Esophagus squamous epithelium (tissue), 5 donors: ENCODE measurements at places on chromosomes 4 and X.

GRCh38 chr4:151408630-151409469 is at the start of gene FHIP1A:
Gene FHIP1A (plus strand): TSS chr4:151409176. CDS start chr4:151566260, 157,084 bp downstream.
- DNase-seq, result peak; percentile 14

GRCh38 chr4:148059617-148060180 is 327.8 kb downstream of the ARHGAP10 start:
- DNase-seq, result no peak

DNA sequence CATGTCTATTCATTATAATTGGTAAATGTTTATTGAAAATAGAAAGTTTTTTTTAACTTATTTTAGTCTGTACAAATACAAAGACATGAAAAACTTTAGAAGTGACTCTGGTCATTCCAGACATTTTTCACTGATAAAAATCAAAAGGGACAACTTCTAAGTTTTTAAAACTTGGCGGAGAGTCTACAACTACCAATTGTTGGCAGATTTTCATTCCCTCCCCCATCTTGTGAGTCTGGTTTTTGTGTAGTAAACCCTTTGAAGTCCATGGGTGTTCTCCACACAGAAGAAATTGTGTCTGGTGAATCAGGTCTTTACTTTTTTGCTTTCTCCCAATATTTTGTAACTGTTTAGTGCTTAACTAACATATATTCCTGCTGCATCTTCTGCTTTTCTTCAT is 336.5 kb downstream of the PDGFC start:
- DNase-seq, result no peak

GRCh38 chr4:45663003-45663402 is 460.9 kb downstream of the GABRG1 start:
- no peak for DNase-seq

GRCh38 chr4:80196922-80197573 is at the start of gene PRDM8:
Gene PRDM8 (plus strand): TSS chr4:80197503. CDS start chr4:80200081, 2,578 bp downstream.
- no peak for DNase-seq

DNA sequence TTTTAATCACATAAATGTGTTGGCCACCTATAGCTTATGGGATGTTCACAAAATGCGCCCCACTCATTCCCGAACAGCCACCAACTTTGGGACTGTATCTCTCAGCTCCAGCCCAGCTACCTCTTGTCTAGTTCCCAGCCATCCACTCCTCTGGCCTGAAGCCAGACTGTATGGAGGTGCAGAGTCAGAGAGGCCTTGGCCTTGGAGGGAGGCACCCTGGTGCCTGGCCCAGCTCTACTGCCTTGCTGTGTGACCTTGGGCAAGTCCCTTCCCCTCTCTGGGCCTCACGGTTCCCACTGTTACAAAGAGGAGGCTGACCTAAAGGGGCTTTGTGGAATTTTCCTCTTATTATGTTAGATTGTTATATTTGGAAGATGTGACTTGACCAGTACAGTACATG is 13.9 kb downstream of the MAMLD1 start:
- DNase-seq, result no peak

- no peak for DNase-seq
These were observed 94.6 kb downstream of the PAPSS1 start for GRCh38 chr4:107625391-107625902.

- DNase-seq, result no peak
These were observed 85.3 kb upstream of the SLC4A4 start for GRCh38 chr4:71253545-71253944.

GRCh38 chrX:132716006-132716405 is 227.2 kb upstream of the MBNL3 start:
- no peak for DNase-seq

DNA sequence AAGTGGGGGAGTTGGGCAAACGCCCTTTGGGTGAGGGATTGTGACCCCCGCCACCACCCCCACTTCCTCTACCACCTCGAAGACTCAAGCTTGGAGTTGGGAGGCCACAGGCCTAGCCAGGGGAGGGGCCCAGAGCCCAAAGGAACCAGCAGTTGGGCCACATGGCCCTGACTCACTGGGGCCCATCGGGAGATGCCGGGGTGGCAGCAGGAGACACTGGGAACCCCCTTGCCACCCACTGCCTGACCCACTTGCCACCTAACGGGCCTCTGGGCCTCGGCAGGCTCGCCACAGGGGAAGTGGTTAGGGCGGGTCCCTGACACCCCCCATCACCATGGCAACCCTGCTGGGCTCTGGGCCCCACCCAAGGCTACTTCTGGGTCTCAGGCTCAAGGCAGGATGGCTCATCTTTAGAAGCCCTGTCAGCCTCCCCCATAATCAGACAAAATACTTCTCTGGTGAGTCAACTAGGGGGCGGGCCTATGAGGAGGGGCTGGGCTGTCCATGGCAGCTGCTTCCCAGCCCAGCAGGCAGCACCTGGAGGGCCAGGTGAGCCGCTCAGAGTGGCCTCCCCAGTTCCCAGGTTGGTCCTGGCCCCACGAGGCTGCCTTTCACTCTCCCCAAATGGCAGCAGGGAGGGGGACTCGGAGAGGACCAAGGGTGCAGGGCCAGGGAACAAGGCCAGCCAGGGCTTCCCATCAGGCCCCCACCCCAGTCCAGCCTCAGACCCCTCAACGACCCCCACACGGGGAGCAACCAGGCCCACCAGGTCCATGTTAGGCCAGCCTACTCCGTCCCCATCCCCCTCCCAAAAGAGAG is 5.6 kb downstream of the FLNA start:
- DNase-seq, result peak; percentile 51

DNA sequence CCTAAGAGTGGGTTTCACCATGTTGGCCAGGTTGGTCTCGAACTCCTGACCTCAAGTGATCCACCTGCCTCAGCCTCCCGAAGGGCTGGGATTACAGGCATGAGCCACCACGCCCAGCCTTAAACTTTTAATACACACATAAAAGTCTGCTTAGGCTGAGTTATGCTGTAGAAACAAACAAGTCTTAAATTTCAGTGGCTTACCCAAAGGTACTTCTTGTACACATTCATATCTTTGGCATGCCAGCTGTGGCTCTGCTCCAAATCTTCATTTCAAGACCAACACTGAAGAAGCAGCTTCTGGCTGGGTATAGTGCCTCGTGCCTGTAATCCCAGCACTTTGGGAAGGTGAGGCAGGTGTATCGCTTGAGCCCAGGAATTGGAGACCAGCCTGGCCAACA is 80.3 kb downstream of the PPEF2 start:
- DNase-seq, result no peak

- no peak for DNase-seq
These were observed 12.4 kb downstream of the SHROOM3 start for GRCh38 chr4:76447393-76447851.

GRCh38 chr4:75724867-75725724 is 719 bp downstream of the USO1 start:
- DNase-seq, result peak; percentile 11

- no peak for DNase-seq
These were observed 6.0 kb upstream of the SPCS3 start for GRCh38 chr4:176313596-176314336.
